ENCODE measurements at places on chromosomes 13 and 19. TPM values are rescaled to one million over a fixed set of nuclear protein-coding genes. Genes with fewer than 3 reads are reported as not detected.

CEACAM20 gene
- not detected for polyA plus RNA-seq

ADM5 gene
- 0.61 TPM for polyA plus RNA-seq

CALR3 gene
- not detected for polyA plus RNA-seq

ZNF486 gene
- polyA plus RNA-seq = 2.7 TPM

CGB3 gene
- not detected for polyA plus RNA-seq

CDC42EP5 gene
- 28.3 TPM for polyA plus RNA-seq

MEIOSIN gene
- polyA plus RNA-seq = not detected

TUBB4A gene
- not detected for polyA plus RNA-seq

N4BP2L1 gene
- polyA plus RNA-seq = 14.2 TPM

INAFM1 gene
- polyA plus RNA-seq = 14.1 TPM

CILP2 gene
- 0.05 TPM for polyA plus RNA-seq

C2CD4C gene
- polyA plus RNA-seq = 0.55 TPM

- peak; percentile 73 for DNase-seq
Observed at GRCh38 chr13:26254583-26255111, 718 bp downstream of the CDK8 start.

GRCh38 chr13:43134868-43135267 is 111.5 kb downstream of the DNAJC15 start:
- no peak for DNase-seq

- no peak for DNase-seq
Observed at GRCh38 chr19:46559203-46559602, 41.9 kb upstream of the CALM3 start.

- no peak for DNase-seq
Observed at GRCh38 chr19:37564624-37565369, 29.8 kb downstream of the ZNF571 start.

DNA sequence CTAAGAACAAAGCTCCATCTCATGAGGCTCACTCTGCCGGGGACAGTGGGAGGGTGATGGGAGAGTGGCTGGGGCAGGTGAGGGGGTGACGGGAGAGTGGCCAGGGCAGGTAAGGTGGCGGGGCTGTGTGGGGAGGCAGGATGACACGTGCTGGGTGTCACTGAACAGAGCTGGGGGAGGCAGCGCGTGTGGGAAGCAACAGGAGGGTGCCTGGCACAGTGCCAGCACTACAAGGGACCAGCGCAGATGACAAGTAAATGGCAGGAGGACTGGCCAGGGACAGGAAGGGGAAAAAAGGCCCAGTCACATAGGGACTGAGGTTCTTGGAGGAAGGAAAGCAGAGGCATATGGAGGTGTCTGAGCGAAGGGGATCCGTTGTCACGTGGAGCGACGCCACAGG is 129.9 kb downstream of the RNF17 start:
- DNase-seq = no peak

GRCh38 chr19:45575216-45575615 is 9.4 kb downstream of the OPA3 start:
- no peak for DNase-seq

DNA sequence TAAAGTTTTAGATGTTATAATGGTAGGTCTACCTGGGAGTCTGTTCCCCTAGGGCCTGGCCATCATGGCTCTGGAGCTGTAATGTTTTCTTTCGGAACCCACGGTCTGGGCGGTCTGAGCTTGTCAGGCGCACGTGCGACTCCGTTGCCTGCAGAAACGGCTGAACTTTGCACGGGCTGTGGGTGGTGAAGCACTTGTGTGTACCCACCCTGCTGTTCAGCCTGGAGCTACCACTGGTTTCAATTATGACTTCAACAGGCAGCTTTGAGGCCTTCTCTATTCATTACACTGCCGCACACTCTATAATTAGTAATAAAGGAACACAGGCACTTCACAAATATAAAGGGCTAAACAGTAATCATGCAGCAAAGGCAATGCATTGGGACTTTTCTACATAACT is 6.0 kb downstream of the PCDH8 start:
- no peak for DNase-seq

DNA sequence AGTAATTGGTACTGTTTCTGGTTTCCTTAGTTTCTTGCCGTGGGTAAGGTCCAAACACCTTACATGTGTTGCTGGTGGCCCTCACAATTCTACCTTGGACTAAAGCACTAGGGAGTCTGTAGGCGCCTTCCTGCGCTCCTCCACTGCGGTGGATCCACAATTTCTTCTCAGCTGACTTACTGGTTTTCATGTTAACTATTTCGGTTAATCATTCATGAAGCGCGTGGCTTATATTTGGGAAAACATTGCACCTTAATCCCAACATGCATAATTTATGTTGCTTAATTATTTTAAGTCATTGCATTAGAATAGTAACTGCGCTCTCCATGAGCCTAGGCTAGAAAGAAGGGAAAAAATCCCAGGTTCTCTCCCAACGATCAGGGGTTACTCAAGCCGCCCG is 37.7 kb downstream of the ARHGEF7 start:
- peak; percentile 70 for DNase-seq

- peak; percentile 40 for DNase-seq
Observed at GRCh38 chr19:58033741-58034476, at the start of gene ZSCAN1. Gene ZSCAN1 (plus strand): TSS chr19:58034025. CDS start chr19:58037837, 3,812 bp downstream.

DNA sequence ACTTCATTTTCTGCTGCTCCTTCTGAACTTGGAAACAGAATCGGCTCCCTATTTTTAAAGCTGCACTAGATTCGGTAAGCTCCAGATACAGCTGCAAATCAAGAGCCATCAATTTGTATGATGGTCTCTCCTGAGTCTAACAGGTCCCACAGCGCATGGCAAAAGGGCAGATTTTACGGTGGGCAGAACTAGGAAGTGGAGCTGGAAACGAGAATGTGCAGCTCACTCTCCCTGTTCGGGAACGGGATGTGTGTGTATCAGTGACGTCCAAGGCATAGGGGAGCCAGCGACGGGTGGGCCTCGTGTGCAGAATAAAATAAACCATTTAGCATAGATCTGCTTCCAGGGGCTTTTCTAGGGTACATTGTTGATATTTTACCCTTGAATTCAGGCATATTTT is 74.2 kb downstream of the COL4A1 start:
- no peak for DNase-seq

- DNase-seq = no peak
Observed at GRCh38 chr13:85313761-85314503, 485.3 kb downstream of the SLITRK6 start.

DNA sequence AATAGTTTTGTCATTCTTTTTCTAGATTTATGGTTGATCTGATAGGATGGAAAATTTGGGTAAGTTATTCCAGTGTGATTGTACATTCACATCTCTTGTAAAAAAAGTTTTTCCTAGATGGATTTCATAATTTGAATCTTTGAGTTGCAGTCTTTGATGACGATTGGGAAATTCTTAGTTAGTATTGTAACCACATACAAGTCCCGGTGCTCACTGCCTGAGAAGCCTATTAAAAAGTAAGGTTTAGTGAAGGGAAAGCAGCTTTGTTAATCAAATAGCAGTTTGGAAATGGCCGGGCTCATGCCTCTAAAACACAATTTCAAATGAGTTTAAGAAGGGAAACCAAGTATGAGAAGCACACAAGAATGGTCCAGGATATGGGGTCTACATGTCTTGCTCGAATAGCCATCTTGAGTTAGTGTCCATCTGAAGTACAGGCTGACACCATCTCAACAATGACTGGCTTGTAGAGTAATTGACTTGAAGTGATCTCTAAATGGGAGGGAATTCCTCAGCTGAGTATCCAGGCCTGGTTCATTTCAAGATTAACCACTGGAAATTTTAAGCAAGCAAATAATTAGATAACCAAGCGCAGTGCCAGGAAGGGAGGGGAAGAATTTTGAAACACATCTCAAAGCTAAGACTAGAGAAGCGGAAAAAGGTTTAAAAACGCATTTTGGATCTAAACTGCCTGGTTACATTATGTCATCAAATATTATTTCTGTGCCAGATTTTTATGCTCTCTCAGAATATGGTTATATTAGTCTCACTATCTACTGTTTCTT is 1145.6 kb upstream of the MIR17HG start:
- peak; percentile 56 for DNase-seq

DNA sequence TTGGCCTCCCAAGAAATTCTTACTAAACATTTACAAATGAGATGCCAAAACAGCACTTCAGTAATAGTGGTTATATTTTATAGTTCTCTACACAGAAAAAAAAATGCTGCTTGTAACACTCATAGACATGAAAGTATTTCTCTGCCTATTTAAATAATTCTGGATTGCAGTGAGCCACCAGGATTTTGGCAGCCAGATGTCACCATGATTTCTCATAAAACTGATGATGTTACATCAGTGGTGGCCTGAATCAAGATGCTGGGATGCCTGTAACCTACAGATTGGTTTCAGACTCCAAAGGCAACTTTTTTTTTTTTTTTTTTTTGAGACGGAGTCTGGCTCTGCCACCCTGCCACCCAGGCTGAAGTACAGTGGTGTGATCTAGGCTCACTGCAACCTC is 2.7 kb upstream of the CAPS start:
- no peak for DNase-seq

- no peak for DNase-seq
Observed at GRCh38 chr19:44280916-44281315, 21.2 kb downstream of the ZNF233 start.

DNA sequence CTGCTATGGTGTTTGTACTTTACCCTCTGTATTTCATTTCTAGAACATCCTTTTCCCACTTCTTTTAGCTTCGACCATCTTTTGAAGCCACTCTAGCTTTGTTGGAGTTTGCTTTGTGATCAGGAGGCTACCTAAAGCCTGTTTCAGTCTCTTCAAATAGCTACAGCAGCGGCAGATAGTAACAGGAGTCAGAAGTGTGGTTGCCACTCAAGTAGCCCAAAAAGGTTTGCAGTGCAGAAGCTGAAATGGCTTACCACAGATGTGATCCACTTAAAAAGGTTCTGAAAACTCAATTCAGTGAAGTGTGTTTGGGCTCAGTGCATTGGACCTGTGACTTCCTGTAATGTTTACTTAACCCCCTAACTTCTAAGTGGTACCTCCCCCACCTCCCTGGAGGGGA is 26.2 kb downstream of the WASF3 start:
- DNase-seq = no peak

GRCh38 chr13:110617321-110618072 is 2.2 kb downstream of the NAXD start:
- peak; percentile 90 for DNase-seq

DNA sequence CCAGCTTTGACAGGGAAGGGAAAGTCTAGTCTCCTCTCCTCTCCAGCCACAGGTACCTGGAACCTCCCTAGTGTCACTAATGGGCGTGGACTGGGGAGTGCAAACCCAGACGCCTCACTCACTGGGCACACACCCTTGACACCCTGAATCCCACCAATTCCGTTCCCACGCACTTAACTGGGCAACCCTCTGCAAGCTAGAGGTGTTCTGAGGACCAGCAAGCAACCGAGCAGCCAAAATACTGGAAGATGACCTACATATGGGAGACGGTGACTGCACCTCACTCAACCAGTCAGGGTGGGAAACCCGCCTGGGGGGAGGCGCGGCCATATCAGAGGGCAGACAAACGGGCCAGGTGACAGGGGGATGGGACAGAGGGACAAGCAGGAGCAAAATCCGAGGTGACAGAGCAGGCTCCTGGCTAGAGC is 991 bp downstream of the ABHD17A start:
- DNase-seq = peak; percentile 53

GRCh38 chr13:43686557-43686956 is 100.2 kb downstream of the ENOX1 start:
- DNase-seq = no peak
